ENCODE measurements at places on chromosomes 3 and 15.

- DNase-seq, result peak; percentile 45
Observed at GRCh38 chr15:45635191-45635638, 386 bp downstream of the SQOR start.

DNA sequence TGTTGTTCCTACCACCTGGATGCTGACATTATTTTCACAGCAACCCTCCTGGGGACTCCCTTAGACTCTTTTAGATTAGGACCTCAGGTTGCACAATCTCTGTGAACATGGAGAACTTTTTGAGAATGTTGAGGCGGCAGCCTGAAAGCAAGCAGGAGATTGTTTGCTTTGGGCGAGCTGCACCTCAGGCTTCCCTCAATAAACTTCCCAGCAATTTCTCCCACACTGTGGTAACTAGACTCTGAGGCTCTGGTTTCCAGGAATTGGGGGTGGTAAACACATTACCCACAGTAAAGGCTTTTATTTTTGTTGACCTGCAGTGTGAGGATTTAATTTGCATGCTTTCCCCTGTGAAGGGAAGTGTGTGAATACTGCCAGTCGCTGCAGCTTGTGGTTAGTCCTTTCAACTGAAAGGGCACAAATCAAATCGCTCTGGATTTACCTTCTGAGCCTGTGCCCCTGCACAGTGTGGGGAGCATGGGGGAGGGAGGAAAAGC is 35.2 kb upstream of the SIAH2 start:
- no peak for DNase-seq

DNA sequence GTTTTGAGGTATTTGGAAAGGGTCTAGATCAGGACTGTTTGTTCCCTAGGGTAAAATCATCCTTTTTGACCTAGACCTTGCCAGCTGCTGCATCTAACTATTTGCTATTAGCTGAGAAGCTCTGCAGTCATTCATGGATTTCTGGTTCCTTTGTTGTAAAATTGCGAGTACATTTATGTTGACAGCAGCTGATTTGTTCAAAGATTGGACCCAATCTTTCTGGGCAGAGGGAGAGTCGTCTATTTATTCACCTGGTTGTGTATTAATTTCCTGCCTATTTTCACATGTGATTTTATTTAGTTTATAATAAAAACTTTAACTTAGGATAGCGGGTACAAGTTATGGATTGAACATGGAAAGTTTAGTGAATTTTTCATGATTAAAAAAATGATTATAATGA is 236.3 kb downstream of the CNTN4 start:
- no peak for DNase-seq

GRCh38 chr15:48645558-48646330 is at the start of gene FBN1:
Gene FBN1, minus strand, starts transcription at chr15:48645709. Its CDS starts 940 bp downstream, at chr15:48644769.
- DNase-seq, result peak; percentile 98

DNA sequence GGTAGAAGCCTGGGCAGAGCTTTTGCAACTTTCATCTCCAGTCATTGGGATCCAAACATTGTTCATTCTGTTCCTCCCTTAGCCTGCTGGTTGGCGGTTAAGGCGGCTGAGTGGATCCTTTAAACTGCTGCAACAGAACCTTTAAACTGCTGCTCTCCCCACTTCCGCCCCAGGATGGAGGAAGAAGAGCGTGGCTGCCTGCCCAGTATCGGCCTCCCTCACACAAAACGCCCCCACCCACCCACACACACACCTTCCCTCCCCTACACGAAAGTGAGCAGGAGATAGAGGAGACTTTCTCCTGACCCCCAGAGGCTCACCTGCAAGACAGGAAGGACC is 460 bp upstream of the ZMAT3 start:
- peak; percentile 52 for DNase-seq

GRCh38 chr15:41928100-41928499 is 34.2 kb upstream of the SPTBN5 start:
- no peak for DNase-seq

DNA sequence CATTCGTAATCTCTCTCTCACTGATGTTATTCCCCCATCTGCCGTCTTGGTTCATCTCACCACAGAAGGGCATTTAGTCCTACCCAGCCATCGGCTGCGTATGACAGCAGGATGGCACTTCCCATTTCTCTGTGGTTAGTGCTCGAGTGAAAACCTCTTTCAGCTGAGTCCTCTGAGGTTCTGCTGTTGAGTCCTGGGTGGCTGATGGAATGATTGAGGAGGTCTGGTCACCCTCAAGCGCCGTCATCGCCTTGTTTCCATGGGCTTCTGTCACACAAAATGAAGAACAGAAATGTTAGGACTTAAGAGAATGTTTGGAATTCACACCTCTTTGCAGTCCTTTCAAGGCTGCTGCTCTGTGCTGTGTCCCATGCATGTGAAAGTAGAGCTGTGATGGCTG is 9.4 kb upstream of the SACM1L start:
- no peak for DNase-seq

GRCh38 chr3:25091934-25092333 is 336.1 kb upstream of the RARB start:
- DNase-seq, result peak; percentile 46

DNA sequence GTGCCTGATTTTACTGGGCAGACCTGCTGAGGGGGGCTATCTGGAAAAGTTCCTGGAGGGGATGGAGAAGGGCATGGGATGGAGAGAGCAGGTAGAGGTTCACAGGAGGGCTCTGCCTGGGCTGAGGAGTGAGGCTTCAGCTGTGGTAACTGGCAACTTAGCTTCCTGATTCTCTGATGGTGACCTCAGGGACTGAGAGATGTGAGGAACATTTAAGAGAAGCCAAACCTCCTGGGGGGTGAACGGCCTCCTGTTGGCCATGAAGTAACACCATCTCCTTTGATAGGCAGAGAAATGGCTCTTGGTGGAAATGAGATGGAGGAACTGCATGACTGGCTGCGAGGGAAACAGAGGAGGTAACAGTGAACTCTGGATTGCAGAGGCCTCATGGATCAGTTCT is 97.3 kb upstream of the ROPN1 start:
- no peak for DNase-seq

DNA sequence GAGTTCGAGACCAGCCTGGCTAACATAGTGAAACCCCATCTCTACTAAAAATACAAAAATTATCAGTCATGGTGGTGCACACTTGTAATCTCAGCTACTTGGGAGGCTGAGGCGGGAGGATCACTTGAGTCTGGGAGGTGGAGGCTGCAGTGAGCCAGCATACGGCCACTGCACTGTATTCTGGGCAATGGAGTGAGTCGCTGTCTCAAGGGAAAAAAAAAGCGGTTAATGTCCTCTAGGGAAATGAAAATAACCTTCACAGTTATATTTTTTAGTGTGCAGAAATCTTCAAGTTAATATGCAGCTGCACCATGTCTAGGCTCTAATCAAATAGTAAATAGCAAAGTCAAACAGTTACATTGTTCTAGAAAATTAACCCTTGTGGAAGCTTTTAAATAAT is 14.8 kb downstream of the CEP19 start:
- no peak for DNase-seq
